Activated CD8-positive, alpha-beta memory T cell treated with anti-CD3 and anti-CD28 coated beads, Interleukin-2, amount 50 U/mL, for 4 hours (primary cell): ENCODE measurements at places on chromosomes 7 and 10.

DNA sequence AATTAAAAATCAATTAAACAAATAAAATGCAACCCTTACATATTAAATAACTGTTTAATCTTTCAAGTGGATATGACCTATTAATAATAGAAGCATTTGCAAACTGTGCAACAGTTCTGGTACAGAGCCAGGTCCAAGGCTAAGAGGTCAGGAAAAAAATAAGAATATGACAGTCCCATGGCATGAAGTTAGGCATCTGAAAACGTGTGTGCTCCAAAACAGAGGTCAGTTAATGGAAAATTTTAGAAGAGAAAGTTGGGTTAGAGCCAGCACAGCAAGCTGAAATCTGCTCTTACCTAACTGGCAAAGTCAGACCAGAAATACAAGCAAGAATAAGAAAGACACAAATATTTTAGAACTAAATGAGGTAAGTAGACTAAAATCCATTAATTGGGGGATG is 757.7 kb downstream of the GRM8 start:
- no peak for DNase-seq

DNA sequence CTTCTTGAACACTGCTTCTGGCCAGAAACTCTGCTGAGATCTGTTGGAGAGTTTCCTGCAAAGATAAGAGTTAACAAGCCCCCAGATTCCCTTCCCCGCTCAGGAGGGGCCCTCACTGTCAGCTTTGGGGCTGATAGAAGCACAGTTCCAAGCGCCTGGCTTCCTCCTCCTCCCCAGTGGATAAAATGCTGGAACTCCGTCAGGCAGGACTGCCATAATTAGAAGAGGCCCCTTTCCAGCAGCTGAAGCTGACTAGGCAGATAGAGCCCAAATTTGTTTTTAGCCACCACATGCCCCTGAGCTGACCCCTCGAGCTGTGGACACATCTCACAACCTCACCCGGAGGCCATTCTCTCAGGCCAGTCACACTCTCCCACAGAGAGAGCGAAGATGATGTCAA is 89.4 kb downstream of the TBXAS1 start:
- no peak for DNase-seq

GRCh38 chr10:95504246-95504691 is 56.9 kb downstream of the SORBS1 start:
- no peak for DNase-seq

GRCh38 chr10:48923748-48924147 is 15.9 kb downstream of the LRRC18 start:
- no peak for DNase-seq

- no peak for DNase-seq
Observed at GRCh38 chr10:66538908-66539307, 386.9 kb upstream of the LRRTM3 start.

DNA sequence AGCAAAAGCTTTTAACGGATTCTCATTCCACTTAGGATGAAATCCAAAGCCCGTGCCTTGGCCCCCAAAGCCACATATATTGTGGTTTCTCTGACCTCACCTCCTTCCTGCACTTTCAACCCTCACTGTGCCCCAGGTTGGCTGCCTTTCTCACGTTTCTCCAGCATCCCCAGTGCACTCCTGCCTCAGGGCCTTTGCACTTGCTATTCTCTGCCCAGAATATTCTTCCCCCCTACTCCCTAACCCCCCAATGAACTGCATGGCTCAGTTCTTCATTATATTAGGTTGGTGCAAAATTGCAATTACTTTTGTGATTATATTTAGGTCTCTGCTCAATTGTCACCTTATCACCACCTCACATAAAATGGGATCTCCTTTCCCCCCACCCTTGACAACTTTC is 34.2 kb downstream of the MYOF start:
- DNase-seq, result no peak
